Cardiac muscle cell (in vitro differentiated cells and primary cell): ENCODE measurements at places on chromosomes 3 and 15. TPM values are rescaled to one million over a fixed set of nuclear protein-coding genes. Genes with fewer than 3 reads are reported as not detected.

SNAP23 gene
- total RNA-seq = 13.3 and 30.2 TPM in 2 replicates

ICE2 gene
- total RNA-seq = 19.8 and 41.5 TPM in 2 replicates

SCN11A gene
- total RNA-seq = 0.28 and 0.60 TPM in 2 replicates

SOX14 gene
- not detected in 2 replicates for total RNA-seq

ZNF774 gene
- 1.7 and 14.6 TPM in 2 replicates for total RNA-seq

SERPINI2 gene
- total RNA-seq = 0.57 TPM in 1 of 2 replicates, not detected in the other

LIPC gene
- not detected in 2 replicates for total RNA-seq

MYRIP gene
- total RNA-seq = 0.21 and 0.36 TPM in 2 replicates

CMTM7 gene
- 15.9 and 24.2 TPM in 2 replicates for total RNA-seq

CFAP91 gene
- total RNA-seq = 0.53 and 0.92 TPM in 2 replicates

- no peak for DNase-seq
These were observed 12.7 kb downstream of the COL6A6 start for GRCh38 chr3:130529486-130530215.

DNA sequence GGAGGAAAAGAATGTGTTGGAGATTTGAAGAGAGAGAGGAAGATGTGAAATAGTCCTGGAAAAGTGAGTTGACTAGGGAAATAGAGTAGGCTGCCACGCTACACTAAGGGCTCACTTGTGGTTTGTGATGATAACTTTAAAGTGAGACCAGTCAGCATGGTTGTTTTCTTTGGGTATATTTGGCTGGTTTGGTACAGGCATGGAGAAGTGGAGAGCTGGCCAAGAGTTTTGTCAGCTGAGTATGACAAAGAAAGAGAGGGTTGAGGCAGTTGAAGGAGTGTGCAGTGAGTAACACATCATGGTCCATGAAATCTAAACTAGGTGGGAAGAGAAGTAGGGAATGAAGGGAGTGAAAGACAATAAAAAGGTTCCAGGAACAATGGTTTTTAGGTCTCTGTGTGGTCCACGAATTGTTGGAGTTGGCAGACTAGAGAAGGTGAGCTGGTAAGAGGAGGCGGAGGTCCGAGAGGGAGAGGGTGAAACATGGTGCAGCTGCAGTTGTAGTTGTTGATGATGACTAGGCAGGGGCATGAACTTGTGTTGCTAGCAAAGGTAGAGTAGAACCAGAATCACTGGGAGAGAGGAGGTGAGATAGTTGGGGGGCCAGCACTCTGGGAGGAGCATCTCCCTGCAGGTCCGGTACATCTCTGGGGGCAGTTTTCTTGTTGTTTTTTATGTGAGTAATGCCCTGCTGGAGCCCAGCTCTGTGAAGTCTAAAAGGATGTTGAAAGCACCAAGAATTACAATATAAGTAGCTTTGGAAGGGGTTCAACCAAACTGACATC, 21.0 kb downstream of the ZNF80 start:
- peak; percentile 31 for DNase-seq

- DNase-seq = peak; percentile 81
These were observed at the start of gene FSTL1 for GRCh38 chr3:120450600-120451271. Gene FSTL1, minus strand, starts transcription at chr3:120450992. Its CDS starts 246 bp downstream, at chr3:120450746.

GRCh38 chr3:177209509-177209908, 12.2 kb upstream of the TBL1XR1 start:
- no peak for DNase-seq

DNA sequence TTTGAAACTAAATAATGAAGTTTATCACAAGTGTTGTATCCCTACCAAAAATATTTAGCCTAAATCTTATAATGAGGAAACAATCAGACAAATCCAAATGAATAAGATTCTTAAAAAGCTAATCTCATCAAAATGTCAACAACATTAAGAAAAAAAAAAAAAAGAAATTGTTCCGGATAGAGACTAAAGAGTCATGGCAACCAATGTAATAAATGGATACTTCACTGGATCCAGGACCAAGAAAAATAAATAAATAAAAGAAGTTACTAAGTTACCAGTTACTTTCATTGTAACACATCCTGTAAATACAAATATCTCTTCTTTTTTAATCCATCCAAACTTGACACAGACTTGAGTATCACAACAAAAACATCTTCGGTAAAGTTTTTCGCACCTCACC, 607 bp downstream of the MRPL47 start:
- DNase-seq = no peak

DNA sequence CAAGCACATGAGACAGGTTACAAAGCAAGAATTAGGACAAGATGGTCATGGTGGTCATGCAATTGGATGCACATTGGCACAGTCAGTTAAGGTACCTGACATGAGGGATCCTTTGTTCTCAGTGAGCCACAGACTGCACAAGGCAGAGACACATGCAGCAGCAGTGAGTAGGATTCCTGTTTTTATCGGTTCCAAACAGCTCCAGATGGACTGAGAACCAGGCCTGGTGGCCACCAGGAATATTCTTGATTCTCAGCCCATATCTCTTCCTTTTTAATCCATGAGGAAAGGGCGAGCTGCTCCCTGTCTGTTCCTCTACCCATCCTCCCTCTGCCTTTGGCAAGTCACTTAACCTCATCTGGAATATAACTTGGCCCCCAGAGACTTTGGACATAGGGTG, 410.8 kb downstream of the GAP43 start:
- DNase-seq = no peak

GRCh38 chr3:28206479-28206878, 34.9 kb upstream of the CMC1 start:
- DNase-seq = no peak

DNA sequence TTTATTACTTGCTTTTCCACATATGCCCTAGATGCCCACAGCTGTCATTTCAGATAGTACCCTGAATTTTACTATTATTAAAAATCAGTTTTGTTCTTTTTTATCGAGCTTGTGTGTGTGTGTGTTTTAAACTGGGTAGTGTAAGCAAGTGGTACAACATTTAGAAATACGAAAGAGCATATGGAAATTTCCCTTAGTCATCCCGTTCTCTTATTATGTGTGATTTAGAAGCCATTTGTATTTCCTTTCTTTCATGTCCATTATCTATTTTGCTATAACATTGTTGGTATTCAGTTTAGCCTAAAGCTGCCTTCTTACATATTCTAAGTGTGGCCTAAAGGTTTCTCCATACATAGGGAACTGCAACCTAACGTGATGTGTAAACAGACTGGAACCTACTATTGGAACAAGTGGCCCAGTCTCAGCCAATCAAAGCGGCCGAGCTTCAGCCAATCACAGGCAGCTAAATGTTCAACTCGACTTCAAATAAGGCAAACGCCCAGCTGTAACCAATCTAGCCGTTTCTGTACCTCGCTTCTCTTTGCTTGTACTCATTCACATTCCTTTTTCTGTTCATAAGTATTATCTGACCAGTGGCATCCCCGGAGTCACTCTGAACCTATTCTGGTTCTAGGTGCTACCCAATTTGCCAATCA, 14.7 kb upstream of the SYN2 start:
- DNase-seq = no peak

- no peak for DNase-seq
These were observed 81.2 kb downstream of the ANP32A start for GRCh38 chr15:68739390-68740080.

GRCh38 chr3:52108302-52109232, 45.7 kb downstream of the POC1A start:
- DNase-seq = peak; percentile 57

DNA sequence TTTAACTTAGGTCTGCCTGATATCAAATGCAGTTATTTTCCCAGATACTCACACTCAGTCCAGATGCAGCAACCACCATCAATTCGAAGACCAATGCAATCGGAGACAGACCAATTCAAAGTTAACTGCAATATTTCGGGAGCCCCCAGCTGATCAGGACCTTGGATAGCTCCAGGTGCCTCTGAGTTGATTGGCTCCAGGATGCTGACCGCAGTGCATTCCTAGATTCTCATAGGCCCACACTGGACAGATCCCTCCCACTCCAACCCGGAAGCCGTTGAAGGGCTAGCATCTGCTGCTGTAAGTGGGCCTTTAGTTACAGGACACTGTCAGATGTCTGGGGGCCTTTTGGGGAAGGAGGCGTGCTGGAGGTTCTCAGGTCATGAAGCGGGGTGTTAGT, 89.5 kb upstream of the ATP2B2 start:
- DNase-seq = peak; percentile 70

GRCh38 chr3:128113817-128114794, 9.5 kb downstream of the RUVBL1 start:
- no peak for DNase-seq

DNA sequence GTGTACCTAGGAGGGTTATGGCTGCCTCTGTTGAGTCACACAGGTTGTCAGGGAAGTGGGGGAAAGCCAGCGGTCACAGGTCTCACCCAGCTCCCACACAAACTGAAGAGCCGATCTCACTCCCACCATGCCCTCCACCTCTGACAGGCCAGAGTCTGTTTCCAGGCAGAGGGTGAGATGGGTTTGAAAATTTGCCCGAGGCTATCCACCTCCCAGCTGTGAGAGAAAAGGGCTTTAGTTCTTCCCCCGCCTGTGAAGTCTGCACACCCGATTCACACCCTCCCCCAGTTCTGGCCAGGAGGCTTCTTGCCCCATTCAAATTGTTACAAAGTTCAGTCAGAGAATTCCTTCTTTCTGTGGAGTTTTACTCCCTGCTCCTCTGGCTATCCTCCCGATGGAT, 446.9 kb downstream of the EDEM1 start:
- DNase-seq = no peak

DNA sequence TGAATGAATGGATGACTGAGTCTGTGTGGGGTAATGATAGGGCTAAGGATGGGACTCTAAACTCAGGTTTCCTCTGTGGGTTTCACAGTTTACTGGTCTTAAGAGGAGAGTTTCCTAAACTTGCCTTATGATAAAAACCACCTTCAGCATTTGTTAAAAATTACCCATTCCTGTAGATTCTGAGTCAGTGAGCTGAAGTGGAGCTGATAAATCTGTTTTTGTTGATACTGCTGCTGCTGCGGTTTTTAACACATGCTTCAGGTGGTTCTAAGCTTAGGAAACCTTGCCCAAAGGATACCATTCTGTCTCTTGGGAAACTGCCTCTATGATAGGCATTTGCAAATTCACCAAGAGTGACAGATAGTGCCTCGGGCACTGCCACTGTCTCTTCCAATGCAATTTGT, 52.6 kb downstream of the MECOM start:
- DNase-seq = no peak

DNA sequence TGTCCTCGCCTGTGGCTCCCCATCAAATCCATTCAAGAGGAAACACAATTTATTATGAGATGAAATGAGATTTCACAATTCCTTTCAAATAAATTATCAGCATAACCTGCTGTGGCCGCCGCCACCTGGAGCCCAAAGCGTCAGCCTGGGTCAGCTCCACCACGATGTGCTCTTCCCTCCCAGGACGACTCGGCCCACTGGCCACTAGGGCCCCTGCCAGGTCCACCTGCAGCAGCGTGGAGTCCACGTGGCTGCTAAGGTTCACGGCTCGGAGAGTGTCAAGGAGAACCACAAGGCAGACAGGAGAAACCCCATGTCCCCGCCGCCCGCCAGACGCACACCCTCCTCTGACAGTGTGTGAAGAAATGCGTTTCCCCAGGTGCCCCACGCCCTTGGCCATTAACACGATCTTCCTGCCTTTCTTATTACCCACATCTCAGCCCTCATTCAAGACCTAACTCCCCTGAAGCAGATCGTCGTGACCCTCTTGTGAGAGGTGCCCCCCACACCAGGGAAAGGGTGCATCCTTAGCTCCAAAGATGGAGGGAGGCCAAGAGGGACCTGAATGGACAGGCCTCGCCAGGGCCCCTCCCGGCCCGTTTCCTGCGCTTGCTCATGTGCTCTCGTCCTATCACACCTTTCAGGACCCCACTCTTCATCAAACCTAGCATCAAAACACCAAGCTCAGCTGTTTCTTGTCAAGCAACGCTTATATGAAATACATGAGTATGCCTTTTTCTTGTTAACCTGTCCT, 80.6 kb downstream of the OCA2 start:
- DNase-seq = no peak

DNA sequence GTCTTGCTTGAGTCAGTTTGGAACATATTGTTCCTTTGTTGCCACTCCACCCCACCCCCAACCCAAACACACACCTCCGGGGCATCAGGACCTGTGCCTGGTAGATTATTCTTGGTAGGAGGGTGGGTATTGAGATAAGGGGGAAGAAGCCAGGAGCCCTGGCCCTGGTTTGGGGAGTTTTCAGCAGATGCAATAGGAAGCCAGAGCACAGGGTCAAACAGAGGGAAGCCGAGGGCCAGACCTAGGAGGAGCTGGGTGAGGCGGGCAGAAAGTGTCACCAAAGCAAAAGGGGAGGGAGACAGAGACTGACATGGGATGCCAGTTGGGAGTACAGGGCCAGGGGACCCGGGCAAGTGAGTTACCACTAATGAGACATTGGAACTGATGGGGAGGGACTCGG, 163.1 kb downstream of the RPLP1 start:
- DNase-seq = no peak

DNA sequence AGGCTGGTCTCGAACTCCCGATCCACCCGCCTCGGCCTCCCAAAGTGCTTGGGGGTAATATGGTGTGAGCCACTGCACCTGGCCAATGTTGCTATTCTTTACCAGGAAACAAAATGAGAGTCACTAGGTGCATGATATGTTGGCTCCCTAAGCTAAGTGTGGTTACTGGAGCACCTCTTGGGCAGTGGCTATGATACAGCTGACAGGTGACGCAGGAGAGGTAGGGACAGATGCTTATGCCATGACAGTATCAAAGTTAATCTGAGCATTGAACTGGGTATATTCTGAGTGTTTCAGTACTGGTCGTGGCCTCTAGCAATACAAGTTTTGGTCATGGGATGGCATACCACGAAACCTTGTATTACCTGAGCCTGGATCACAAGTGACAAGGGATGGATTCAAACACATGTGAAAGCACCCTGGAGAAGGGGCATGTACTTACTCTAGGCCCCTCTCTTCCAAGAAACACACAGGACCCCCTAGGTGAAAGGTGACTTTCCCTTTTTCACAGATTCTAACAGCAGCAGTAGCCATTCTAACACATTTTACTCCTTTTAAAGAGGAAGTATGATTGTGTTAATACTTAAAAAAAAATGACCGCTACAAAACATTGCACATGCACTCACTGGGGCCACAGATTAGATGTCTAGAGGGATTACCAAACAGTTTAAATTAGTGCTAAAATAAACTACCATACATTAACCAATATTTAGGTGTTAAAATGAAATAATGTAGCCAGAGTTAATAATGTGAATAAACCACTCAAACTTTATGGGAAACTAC, 467.3 kb downstream of the SHQ1 start:
- no peak for DNase-seq

- no peak for DNase-seq
These were observed 2.4 kb downstream of the CIB1 start for GRCh38 chr15:90231028-90232017.
